ENCODE measurements at places on chromosomes 3 and 15.

- DNase-seq = no peak
These were observed 58.0 kb upstream of the MRPL3 start for GRCh38 chr3:131560795-131561194.

GRCh38 chr3:111989061-111989678 lies 9.6 kb upstream of the TAGLN3 start:
- DNase-seq = peak; percentile 81

DNA sequence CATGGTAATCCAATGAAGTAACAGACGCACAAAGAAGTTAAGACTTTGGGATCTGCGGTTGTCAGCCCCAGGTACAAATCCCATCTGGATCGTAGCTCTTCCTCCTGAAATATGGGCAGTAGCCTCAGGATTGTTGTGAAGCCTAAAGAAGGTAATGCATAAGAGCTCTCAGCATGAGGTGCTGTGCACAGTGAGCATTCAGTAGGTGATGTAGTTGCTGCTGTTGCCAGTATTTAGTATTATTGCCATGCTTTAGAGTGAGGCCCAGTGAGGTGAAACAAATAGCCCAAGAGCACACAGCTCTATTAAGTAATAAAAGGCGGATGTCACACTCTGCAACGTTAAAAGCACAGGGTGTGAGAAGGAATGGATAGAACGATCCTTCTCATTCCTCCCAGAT lies 225.7 kb downstream of the GABRG3 start:
- no peak for DNase-seq

DNA sequence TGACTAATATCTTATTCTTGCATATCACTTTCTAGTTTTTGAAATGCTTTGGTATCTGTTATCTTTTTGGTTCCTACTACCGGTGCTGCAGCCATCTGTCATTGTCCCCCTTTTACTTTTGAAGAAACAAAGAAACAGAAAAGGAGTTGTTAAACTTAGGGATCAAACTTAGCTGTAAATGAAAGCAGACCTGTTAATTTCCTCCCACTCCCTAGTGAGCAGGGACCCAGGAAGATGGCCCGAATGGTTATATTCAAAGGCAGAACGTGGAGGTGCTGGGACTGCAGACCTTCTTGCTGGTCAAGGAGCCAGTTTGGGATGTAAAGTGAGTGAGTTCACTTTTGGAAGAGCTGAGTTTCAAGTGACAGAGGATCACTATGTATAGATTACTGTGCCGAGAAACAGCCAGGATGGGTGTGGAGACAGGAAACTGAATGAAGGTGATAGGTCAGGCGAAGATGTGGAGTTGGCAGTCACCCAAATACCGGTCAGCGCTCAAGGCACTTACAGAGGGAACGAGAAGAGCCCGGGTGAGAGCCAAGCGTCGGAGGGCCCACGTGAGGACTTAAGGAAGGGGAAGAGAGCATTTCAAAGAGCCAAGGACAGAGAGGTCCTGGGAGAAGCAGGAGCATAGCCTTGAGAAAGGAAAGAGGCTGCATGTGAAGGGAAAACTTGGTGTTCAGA lies 20.1 kb downstream of the KBTBD8 start:
- no peak for DNase-seq

DNA sequence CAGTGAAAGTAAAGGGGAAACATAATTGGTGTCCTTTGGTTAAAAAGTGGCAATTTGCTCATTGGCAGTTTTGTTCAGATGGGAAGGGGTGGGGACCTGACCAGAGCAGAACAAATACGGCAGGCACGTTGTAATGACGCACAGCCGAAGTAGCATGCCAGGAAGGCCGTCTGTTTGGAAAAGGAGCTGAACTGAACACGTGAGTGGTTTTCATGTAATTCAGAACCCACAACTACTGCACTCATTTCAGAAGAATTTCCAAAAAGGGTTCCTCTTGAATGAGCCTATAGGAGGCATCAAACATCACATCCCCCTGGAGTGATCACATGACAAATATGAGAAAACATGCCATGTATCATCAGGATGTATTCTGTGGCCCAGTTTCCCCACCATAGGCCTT lies 42.9 kb upstream of the LMCD1 start:
- DNase-seq = no peak

- no peak for DNase-seq
These were observed 280.3 kb upstream of the PROK2 start for GRCh38 chr3:72065236-72065635.

GRCh38 chr3:52313774-52314188 lies 2.3 kb upstream of the DNAH1 start:
- DNase-seq = no peak

DNA sequence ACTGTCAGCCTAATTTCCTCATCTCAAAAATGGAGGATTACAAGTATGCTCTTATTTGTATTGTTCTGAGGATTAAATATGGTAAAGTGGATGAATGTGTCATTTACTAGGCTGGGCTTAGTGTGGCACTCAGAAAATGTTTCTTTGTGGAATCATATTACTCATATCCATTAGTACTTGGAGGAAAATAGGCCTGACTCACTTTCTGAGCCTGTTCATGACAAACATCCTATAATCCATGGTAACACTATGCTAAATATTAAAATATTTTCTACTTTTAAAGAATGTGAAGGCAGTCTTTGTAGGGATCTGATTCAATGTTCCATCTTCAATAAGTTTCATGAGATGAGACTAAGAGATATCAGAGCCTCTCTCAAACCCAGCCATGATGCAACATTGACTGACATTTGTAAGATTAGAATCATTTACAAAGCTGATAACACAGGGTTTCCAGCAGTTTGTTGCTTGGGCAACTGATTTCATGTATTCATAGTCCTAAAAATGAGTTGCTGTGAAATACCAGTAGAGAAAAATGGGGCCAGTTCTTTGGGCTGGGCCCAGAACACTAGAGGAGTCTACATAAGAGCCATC lies 1048.5 kb downstream of the NTRK3 start:
- DNase-seq = no peak

GRCh38 chr3:160065282-160065681 lies 76.6 kb downstream of the IL12A start:
- DNase-seq = no peak

- peak; percentile 62 for DNase-seq
These were observed 42.2 kb downstream of the SV2B start for GRCh38 chr15:91142106-91142744.

DNA sequence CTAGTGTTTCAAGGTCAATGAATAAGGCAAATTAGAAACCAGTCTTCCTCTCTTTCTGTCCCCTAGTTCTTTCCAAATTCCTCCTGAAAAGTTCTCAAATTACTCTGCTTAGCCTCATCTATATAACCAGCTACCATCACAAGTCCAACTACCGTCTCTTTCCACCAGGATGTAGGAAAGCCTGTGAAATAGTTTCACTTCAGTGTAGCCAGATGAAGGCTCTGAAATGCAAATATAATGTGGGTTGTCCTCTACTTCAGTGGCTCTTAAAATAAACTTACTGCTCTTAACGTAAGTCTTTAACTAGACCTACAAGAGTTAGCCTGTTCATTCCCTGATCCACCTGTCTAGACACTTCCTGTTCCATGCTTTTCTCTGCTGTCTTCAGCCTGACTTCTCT lies 827.7 kb downstream of the ROBO1 start:
- DNase-seq = no peak

DNA sequence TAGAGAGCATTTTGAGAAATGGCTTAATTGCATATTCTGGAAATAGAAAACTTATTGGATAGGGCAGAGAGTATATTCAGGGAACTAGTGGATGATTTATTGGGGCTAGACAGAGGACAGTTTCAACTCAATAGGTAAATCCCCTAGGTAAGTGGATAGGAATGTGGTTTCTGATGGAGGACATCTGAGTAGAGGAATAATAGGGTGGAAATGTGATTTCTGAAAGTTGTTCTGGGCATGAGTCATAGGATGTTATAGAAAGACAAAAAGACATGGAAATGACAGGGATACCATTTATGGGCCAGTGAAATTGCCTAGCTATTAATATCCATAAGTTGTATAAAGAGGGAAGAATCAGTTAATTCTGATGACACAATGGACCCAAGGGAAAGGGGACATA lies 563.3 kb upstream of the GOLIM4 start:
- no peak for DNase-seq

DNA sequence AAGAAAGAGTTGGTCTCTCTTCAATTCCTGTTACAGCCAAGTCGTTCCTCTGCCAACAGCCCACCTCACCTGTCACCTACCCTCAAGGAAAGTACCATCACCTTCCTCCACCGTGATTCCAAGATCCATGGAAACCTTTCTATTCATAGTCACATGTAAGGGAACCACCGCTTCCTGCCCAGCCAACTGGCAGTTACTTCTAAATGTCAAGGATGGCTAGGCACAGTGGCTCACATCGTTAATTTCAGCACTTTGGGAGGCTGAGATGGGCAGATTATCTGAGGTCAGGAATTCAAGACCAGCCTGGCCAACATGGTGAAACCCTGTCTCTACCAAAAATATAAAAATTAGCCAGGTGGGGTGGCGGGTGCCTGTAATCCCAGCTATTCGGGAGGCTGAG lies 82.8 kb downstream of the FOXP1 start:
- DNase-seq = no peak

DNA sequence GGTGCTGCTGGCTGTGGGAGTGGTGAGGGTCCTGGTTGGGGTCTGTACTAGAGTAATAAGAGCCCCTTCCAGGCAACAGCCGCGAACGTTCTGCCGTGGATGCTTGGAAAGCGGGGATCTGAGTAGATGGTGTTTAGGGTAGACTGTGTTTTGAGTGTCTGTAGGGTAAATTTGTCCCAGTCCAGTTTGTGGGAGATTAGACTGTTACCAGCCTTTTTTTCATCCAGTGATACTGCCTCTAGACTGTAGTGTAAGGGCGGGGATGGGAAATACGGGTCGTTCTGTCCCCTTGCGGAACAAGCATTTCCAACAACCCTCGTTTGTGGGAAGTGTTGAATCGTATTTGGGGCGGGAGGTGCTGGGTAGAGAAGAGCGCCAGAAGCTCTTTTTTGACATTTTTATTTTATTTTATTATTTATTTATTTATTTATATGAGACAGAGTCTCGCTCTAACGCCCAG lies 424 bp downstream of the HAUS2 start:
- DNase-seq = peak; percentile 52

- no peak for DNase-seq
These were observed 1.8 kb downstream of the FETUB start for GRCh38 chr3:186642014-186642413.

DNA sequence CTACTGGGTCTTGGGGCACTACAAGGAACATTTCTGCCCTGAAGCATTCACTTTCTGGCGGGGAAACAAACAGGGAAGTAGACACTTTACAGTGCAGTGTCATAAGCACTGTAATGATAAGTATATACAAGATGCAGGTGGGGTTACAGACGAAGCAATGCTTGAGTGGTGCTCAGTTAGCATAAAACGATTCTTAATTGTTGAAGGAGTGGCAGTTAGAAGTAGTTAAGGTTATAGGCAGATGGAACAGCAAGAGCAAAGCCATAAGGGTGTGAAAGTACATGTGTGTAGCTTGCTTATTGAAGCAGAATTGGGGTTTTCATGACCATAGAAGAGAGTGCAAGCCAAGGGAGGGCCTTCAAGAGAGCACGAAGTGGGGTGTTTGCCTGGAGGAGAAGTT lies 46.2 kb downstream of the SLC25A26 start:
- DNase-seq = no peak

GRCh38 chr3:166324401-166324800 lies 487.2 kb upstream of the BCHE start:
- no peak for DNase-seq

- no peak for DNase-seq
These were observed 113.1 kb downstream of the THSD4 start for GRCh38 chr15:71228403-71228802.

DNA sequence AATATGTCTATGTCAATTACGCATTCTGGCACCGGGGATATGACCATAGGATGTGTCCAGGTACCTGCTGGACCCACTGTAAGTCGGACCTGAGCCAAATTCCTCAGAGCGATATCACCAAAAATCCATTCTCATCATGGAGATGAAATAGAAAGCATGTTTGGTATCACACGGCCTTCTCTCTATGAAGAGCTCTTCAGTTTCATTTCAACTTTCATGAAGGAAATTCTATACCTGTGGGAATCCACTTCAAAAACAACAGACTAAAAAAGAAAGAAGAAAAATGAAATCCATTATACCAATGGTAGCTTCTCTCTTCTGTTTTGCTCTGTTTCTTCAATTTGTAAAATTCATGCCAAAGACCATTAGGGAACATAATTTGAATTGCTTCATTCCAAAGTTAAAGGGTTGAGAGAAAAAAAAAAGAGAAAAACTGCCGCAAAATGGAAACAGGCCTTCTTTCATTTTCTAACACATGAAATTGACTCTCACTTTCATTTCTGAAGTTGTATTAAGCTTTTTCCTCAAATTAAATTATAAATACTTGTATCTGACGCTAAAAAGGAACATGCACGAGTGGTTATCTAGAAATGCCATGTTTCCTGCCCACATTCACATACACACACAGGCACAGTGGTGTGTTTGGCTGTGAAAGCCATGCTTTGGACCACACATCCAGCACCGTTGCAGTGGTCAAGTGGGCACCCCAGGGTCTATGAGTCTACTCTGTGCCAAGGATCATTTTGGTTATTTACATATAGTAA lies 46.9 kb upstream of the DIPK2A start:
- DNase-seq = no peak

DNA sequence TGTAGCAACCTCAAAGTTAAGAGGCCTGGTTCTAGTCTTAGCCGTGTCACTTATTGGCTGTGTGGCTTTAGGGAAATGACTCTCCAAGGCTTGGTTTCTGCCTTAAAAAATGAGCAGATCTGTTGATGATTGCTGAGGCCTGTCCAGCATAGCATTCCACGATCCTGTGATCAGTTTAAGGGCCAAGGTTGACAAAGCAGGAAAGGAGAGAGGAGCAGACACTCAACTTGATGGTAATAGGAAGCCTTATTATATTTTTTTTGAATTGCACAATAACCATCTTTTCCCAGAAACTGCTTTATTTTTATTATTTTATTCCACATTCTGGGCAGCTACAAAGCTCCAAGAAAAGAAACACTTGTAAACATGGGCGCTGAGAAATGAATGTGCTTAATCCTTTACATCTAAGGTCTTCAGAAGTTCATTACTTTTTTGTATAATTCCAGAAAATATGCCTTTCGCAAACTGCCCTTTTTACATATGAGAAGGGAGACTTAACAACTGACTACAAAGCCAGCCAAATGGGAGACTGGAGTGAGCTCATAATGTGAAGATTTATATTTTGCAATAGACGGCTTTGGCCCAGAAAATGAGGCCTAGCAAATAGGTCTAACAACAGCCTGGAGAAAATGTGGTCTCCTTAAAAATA lies 241.0 kb downstream of the ATP8B4 start:
- DNase-seq = no peak

DNA sequence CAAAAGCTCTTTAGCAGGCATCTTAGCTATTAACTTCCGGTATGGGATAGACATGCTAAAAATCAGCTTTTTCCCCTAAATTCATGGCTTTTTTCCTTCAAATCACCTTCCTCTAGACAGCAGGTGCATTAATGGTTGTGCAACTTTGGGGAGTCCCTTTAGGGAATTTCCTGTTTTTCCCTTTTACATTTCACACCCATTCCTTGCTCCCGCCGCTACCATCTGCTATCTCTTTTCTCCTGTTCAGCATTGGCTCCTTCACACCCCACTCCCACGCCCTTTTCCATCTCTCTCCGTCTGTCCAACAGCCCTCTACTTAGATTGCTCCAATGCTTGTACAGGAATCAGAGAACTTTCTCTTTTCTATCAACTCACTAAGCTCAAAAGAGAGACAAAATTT lies 43.4 kb downstream of the FEZF2 start:
- peak; percentile 62 for DNase-seq

- DNase-seq = no peak
These were observed 26.1 kb upstream of the FGD5 start for GRCh38 chr3:14792691-14793121.

Measured in cerebellar cortex (tissue), 1 donor.